CD4-positive, alpha-beta T cell treated with Interleukin-17A for 1 hour (primary cell): ENCODE measurements at places on chromosomes 1 and 21.
A peak's percentile ranks its signal among the peaks of the same experiment; 100 is the strongest.

- DNase-seq = peak; percentile 60
Measured at GRCh38 chr1:35499652-35500176, 57.5 kb downstream of the KIAA0319L start.

DNA sequence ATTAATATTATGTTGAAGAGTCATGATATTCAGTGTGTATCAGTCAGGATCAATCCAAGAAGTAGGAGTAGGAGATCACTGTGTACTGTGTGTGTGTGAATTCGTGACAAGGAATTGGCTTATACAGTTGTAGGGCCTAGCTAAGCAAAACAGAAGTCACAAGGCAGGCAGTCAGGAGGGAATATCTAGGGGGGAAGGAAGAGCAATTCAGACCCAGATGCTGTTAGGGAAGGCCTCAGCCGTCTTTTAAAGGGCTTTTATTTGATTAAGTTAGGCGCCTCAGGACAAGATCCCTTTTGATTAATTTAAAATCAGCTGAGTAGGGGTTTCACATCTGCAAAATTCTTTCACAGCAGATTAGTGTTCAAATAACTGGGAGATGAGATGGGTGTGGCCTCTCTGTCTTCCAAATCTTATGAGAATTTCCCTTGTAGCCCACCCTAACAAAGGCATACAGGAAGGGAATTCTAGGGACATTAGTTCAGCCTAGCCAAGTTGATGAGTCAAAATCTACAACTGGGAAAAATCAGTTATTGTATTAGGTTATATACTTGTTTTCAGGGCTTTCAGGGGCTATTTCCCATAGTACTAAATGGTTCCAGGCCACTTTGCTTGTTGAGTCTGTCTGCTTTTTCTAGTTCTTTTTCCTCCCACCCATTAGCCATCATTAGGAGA, 47.4 kb downstream of the ALG6 start:
- no peak for DNase-seq

- DNase-seq = no peak
Measured at GRCh38 chr1:25055324-25055780, 125.3 kb upstream of the RUNX3 start.

DNA sequence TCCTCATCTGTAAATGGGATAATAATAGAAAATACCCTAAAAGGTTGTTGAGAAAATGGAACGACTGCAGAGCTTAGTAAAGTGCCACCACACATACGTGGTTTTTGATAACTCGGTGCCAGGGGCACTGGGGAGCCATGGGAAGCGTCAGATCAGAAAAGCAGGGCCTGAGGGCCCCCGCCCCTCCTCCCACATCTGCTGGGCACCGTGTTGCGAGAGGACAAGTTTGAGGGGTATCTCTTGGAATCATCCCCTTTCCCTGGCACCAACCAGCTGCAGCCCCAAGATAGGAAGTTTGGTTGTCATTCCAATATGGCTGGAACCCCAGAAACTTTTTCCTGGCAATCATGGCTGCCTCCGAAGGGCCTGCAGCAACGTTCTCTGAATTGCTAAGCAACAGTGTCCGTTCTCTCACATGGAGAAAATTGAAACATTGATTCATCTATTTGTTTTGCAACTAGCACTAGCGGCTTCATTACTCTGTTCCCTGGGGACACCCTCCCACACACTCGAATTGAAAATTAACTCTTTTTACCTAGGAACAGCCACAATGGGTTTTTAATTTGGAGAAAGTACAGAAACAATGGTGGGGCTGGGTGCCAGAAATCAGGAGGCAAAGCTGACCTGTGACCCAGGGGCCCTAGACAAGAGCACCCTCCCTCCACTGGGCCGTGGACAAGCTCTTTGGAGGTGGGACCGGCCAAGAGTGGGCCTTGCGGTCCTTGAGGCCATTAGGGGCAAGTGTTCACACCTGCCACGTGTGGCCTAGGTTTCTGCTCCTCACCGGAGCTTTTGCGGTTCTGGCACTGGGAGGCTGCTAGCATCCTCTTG, 190.0 kb upstream of the VAMP3 start:
- no peak for DNase-seq

DNA sequence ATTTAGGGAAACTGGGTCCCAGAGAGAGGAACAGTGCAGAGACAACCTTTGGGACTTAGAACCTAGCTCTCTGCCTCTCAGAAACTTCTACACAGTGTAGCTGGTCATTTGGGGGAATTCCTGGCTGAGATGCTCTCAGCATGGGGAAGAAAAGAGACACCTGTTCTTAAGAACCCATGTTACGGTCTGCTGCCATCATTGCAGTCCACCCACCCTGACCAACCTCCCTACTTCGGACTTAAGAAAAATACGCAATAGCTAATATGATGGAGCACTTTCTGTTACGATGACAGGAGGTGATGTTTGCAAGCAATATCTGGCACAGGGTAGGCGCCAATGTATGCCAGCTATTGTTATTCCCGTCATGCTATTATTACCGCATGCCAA, 177.9 kb downstream of the IGSF21 start:
- no peak for DNase-seq

- no peak for DNase-seq
Measured at GRCh38 chr1:207902566-207902965, 8.4 kb downstream of the CD34 start.

GRCh38 chr1:202159534-202160371, 649 bp downstream of the PTPN7 start:
- DNase-seq = peak; percentile 73

- no peak for DNase-seq
Measured at GRCh38 chr1:207244409-207244801, 77.1 kb upstream of the CD55 start.

DNA sequence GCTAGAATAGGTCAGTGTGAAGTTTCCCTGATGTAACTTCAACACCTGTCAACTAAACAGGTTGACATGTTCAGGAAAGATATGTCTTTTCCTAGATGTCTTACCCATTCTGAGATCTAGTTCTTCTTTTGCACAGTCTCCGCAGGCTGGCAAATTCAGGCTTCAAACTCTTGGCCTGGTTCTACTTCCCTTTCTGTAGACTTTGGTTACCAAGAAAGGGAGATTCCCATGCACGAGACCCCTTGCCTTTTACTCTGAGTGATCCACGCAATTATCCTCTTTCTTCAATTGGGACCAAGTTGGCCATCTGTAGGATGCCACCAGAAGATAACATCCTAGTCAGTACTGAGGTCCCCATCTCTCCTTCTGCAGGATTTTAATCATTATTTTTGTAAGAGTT, 2.0 kb downstream of the CFAP45 start:
- peak; percentile 24 for DNase-seq

- DNase-seq = no peak
Measured at GRCh38 chr1:9920606-9921005, 10.5 kb upstream of the CTNNBIP1 start.

DNA sequence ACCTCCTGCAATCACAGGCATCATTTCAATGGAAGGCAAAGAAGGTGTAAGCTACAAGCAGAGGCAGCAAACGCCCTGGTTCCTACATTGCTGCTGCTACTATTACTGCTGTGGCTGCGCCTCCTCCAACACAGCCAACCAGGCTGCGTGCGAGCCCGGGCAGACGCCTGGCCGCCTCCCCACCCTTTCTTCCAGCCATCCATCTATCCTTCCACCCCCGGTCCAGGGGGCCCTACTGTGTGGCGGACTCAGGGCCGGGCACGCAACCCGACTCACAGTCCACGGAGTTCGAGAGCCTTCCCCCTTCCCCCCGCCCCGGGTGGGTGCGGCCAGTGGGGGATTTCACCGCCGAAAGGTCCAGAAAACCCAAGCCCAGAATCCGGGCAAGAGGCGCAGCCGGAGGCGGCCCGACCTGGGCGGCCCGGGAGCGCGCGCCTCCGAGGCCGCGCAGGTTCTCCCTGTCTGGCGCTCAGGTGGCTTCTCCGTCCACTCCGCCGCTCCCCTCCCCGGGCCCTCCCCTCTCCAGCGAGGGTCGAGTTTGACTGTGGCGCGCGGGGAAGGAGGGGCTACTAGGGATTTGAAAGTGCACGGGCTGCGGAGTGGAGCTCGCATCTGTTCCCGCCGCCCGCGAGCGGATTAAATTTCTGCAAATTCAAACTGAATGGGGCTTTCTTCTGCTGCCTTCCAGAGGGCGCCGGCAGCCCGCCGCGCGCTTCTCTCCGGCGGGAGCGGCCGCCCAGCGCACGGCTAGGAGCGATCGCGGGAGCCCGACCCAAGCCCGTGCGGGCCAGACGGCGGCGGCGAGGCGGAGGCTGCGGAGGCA, at the start of gene HUNK:
TSS of gene HUNK (plus strand) at position 569 of the 823 bp plus-strand sequence. CDS start 655 bp downstream, outside the sequence.
- DNase-seq = no peak

DNA sequence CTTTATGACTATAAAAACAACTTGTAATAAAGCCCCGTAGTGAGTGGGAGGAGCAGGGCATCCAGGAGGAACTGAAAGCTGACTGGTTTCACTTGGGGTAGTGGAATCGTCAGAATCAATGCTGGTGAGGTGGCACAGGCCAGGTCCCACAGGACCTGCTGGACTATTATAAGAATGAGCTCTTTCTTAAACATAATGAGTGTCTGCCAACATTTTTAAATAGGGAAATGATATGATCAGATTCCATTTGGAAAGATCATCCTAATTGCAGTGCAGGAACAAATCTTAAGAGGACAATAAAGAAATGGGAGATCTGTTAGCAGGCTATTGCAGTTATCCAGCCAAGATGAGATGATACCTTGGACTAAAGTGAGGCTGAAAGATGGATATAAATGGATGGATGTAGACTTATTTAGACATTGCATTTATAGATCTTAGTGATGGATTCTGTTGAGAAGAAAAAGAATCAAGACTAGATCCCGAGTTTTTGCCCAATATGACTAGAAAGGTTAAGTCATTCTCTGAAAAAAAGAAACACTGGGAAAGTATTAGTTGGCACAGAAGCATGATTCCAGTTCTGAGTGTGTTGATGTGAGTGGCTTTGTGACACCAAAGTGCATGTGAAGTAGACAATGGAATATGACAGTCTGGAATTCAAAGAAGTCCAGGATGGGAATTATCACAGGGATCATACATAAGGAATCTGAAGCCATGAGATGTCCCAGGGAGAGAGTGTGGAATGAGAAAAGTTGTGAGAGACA, 153.3 kb upstream of the SGIP1 start:
- DNase-seq = peak; percentile 45

DNA sequence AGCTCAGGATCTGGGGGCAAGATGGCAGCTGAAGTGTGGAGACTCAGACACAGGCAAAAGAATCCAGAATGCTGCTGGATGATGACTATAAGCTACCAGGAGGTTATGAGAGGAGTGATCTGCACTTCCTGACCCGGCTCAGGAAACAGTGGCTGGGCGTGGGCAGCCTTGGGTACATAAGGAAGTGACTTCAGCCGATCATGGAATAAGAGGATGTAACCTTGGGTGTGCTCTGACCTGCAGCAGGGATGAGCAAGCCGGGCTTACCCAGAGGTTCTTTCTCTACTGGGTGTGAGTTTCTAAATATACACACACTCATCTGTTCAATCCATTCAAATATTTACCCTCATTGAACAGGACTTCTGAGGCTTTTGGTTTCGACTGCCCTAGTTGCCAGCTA, 62.7 kb downstream of the CD34 start:
- DNase-seq = no peak

DNA sequence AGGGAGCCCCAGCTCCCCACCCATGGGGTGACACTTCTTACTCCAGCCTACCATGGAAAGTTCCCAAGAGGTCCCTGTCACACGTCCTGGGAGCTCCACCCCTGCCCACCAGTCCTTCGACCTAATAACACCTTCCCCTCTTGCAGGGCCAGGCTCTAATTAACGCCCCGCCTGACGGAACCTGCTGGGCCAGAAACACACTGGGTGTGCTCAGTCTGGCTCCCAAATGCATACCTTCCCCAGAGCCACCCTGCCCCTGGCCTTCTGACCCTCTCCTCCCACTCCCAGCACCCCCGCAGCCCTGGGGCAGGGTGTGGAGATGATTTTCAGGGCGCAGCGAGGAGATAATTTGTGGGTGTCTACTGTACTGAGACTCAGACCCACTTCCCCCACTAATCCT, 20.6 kb downstream of the PGLYRP3 start:
- DNase-seq = no peak
